ENCODE measurements at places on chromosomes 3 and 15. TPM values are rescaled to one million over a fixed set of nuclear protein-coding genes. Genes with fewer than 3 reads are reported as not detected.

Gene CORO2B
- not detected for total RNA-seq

Gene ZNF35
- 2.8 TPM for total RNA-seq

Gene FSIP1
- 0.32 TPM for total RNA-seq

Gene CELF6
- total RNA-seq, result 0.91 TPM

Gene SFMBT1
- total RNA-seq, result 26.5 TPM

Gene PLA2G4E
- not detected for total RNA-seq

Gene TBC1D23
- 30.7 TPM for total RNA-seq

Gene RYK
- total RNA-seq, result 8.3 TPM

Gene COPG1
- total RNA-seq, result 191 TPM

Gene PLSCR2
- total RNA-seq, result 0.11 TPM

Gene AADACL2
- total RNA-seq, result not detected

Gene KLHL6
- 31.7 TPM for total RNA-seq

Gene SLC7A14
- not detected for total RNA-seq

Gene EPHB1
- 0.43 TPM for total RNA-seq

Gene CCDC13
- not detected for total RNA-seq

Gene CACNA2D3
- total RNA-seq, result not detected

Gene TMEM44
- total RNA-seq, result 6.9 TPM

Gene NCEH1
- total RNA-seq, result 9.4 TPM

Gene SAMMSON
- total RNA-seq, result not detected

Gene SOX2
- not detected for total RNA-seq

Gene OIP5
- 18.7 TPM for total RNA-seq

Gene PIGBOS1
- 10.3 TPM for total RNA-seq

Gene GPR171
- total RNA-seq, result 154 TPM

Gene ROPN1B
- total RNA-seq, result not detected

Gene HIGD2B
- total RNA-seq, result 0.16 TPM

Gene ARPIN
- total RNA-seq, result not detected

Gene MYH15
- 0.20 TPM for total RNA-seq

Gene SCN11A
- total RNA-seq, result not detected

All from T-helper 2 cell treated with Interferon-gamma antibody and Interleukin-4, amounts not matched to agents 100 ng/mL and 5 ng/mL, for 36 hours (primary cell).